ENCODE measurements at places on chromosomes 7 and 10. TPM values are rescaled to one million over a fixed set of nuclear protein-coding genes. Genes with fewer than 3 reads are reported as not detected.

SLC13A4 gene
- total RNA-seq: not detected

DNA sequence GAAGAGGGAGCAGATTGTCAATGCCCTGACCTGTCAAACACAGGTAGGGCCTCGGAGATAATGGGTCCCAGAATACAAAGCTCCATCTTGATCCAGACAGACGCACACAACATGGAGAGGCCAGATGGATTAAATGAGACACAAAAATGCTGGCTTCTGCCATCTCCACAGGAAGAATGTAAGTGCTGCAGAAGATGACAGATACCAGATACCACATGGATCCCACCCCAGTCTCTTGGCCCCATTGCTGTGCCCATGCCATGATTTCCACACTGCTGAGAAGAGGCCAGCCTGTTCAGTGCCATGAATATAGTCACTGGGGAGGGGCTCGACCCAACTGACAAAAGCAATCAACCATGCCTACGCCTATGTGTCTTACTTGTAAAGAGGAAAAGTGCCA is 487.9 kb downstream of the PARD3 start:
- DNase-seq: no peak
- no peak overlapping the region for H3K4me3 ChIP-seq
- peaks cover 8% of the 10 kb centered on the region for H3K36me3 ChIP-seq
- H3K27ac ChIP-seq: no peak overlapping the region
- H3K27me3 ChIP-seq: no peaks in the 10 kb centered on the region
- H3K4me1 ChIP-seq: no peaks in the 10 kb centered on the region

- no peaks in the 10 kb centered on the region for H3K4me1 ChIP-seq
- H3K36me3 ChIP-seq: no peaks in the 10 kb centered on the region
- DNase-seq: no peak
- H3K4me3 ChIP-seq: no peak overlapping the region
Observed at GRCh38 chr7:49522111-49522510, 251.3 kb upstream of the VWC2 start.

- DNase-seq: no peak
- no peaks in the 10 kb centered on the region for H3K36me3 ChIP-seq
- peaks cover 3% of the 10 kb centered on the region for H3K4me1 ChIP-seq
- no peak overlapping the region for H3K4me3 ChIP-seq
Observed at GRCh38 chr7:50317697-50318669, 13.5 kb downstream of the IKZF1 start.

DNA sequence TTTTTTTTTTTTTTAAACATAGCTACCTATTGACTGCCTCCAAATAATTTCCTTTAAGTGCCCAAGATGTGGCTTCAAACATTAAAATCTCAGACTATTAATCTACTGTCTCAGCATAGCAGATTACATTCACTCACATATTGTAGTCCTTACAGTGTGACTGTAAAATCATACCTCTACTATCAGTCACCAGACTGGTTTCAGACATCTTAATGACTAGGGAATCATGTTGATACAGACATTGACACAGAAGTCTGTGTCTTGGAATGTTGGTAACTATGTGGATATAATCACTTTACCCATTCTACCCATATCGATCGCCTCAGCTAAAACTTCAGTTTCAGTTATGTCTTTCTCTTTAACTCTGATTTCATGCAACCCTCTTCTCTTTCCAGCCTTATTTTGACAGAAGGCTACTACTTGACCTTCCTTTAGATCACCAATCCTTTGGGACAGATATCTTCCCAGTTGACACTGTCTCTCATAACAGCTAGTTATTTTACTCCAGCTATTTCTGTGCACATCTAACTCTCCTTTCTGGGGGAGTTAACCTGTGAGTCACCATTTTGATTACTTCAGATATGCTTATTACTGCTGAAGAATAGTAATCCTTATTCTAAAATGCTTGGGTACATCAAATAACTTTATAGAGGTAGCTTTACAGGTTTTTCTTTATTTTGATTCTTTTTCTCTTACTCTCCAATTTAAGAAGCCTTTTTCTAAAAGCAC is 7.0 kb downstream of the TNKS2 start:
- peaks cover 29% of the 10 kb centered on the region for H3K4me1 ChIP-seq
- H3K27ac ChIP-seq: no peak overlapping the region
- H3K4me3 ChIP-seq: no peak overlapping the region
- H3K27me3 ChIP-seq: no peaks in the 10 kb centered on the region
- no peak for DNase-seq

Data from upper lobe of right lung (tissue), 1 donor.